Stimulated activated CD4-positive, alpha-beta T cell treated with anti-CD3 and anti-CD28 coated beads, TNF-alpha, amount 100 ng/mL, for 24 hours (primary cell): ENCODE measurements at places on chromosomes 5 and 9.

- no peak for DNase-seq
Observed at GRCh38 chr5:62486672-62487071, 74.1 kb downstream of the IPO11 start.

- no peak for DNase-seq
Observed at GRCh38 chr5:27140831-27141230, 102.4 kb upstream of the CDH9 start.

- no peak for DNase-seq
Observed at GRCh38 chr9:121714075-121714705, 62.8 kb downstream of the DAB2IP start.

DNA sequence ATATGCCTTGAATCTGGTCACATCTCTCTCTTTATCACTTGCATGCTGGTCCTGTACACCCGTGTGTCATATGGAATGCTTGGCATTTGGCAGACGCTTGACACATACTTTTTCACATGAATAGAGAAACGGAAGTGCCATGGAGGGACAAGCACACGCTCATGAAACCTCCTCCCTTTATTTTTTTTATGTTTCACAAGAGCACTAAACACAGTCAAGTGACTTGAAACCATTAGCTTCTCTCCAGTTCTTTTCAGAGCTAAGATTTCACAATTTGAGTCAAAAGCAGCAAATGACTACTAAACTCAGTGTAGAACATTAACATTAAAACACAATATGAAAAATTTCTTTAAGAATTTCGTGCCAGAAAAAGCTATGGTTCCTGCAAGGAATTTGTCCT lies 151.1 kb downstream of the DOCK2 start:
- DNase-seq: no peak

- DNase-seq: no peak
Observed at GRCh38 chr5:102807878-102808502, 52.9 kb downstream of the PAM start.

DNA sequence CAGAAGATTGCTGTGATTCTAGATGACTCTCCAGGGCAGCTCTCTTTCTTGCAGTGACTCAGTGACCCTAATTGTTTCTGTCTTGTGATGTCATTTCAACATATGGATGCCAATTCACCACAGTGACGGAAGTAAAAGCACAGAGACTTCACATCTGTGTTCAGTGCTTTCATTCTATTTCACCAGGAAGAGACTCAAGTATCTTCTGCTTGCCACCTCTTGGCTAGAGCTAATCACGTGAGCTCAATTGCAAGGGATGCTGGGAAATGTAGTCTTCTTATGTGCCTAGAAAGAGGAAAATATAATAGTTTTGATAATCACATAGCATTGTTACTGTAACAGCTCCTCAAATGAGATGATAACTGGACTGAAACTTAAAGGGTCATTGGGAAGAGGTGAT lies 453.3 kb upstream of the KLF4 start:
- DNase-seq: no peak

DNA sequence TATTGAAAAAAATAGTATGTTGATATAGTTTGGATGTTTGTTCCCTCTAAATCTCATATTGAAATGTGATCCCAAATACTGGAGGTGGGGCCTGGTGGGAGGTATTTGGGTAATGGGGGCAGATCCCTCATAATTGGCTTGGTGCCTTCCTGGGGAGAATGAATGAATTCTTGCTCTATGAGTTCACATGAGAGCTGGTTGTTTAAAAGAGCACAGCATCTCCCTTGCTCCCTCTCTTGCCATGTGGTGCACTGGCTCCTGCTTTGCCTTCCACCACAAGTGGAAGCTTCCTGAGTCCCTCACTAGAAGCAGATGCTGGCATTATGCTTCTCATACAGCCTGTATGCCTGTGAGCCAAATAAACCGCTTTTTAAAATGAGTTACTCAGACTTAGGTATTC lies 154.8 kb downstream of the ADAMTS6 start:
- no peak for DNase-seq

GRCh38 chr5:138077064-138077696 lies 6.7 kb upstream of the WNT8A start:
- peak; percentile 50 for DNase-seq

GRCh38 chr5:402615-403359 lies 40.2 kb upstream of the EXOC3 start:
- DNase-seq: no peak

DNA sequence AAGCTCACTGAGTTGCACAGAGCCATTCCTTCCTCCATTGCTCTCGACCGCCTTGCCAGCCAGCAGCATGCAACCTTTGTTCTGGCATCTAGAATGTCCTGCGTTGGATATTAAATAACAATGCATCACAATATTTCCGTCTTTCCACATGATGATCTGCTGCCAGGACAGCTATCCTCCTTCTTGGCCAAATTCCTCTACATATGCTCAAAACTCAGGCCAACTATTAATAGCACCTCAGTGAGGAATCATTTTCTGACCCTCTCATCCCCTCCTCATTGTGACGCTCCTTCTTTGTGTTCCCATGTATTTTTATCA lies 128.6 kb downstream of the MYO10 start:
- no peak for DNase-seq

GRCh38 chr5:22846693-22847092 lies 6.5 kb downstream of the CDH12 start:
- no peak for DNase-seq

DNA sequence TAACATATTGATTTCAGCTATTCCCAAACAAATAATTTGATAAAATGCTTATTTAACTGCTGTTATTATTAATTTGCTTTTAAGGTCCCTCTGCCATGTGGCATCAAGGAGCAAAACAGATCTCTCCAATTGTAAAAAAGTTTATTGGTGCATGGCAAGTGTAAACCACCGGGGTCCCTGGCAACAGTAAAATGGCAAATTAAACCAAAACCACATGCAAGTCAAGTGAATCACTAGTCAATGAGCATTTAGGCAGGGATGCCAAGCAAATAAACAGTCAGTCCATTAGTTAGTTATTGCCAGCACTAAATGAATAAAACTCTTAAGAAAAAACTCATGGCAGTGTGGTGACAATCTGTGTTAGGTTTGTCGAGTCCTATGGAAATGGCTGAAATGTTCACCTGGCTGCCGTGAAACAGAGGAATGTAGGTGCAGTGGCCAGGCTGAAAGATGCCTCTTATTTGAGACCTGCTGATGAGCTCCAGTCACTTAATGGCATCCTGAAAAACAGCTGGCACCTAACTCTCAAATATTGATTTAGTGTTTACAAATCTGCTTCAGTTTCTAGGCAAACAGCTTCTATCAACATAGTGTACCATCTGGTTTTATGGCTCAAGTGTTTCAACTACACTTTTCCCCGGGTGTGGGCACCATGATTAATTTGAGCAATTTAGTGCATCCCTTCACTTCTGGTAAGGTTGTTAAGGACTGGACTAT lies 296.5 kb upstream of the ITGA1 start:
- DNase-seq: no peak

DNA sequence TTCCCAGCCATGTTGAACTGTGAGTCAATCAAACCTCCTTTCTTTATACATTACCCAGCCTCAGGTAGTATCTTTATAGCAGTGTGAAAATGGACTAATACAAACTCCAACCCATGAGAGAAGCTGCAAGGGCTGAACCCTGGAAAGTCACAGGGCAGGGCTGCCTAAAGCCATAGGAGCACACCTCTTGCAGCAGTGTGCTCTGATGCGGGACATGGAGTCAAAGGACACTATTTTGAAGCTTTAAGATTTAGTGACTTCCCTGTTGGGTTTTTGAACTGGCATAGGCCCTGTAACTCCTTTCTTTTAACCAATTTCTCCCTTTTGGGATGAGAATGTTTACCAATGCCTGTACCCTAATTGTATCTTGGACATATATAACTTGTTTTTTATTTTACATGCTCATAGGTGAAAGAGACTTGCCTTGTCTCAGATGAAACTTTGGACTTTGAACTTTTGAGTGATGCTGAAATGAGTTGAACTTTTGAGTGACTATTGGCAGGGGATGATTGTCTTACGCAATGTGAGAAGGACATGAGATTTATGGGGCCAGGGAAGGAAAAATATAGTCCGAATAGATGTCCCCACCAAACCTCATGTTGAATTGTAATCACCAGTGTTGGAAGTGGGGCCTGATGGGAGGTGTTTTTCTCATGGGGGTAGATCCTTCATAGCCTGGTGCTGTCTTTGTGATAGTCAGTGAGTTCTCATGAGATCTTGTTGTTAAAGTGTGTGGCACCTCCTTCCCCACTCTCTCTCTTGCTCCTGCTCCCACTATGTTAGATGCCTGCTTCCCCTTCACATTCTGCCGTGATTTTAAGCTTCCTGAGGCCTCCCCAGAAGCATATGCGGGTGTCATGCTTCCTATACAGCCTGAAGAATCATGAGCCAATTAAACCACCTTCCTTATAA lies 159.5 kb upstream of the SPEF2 start:
- no peak for DNase-seq

DNA sequence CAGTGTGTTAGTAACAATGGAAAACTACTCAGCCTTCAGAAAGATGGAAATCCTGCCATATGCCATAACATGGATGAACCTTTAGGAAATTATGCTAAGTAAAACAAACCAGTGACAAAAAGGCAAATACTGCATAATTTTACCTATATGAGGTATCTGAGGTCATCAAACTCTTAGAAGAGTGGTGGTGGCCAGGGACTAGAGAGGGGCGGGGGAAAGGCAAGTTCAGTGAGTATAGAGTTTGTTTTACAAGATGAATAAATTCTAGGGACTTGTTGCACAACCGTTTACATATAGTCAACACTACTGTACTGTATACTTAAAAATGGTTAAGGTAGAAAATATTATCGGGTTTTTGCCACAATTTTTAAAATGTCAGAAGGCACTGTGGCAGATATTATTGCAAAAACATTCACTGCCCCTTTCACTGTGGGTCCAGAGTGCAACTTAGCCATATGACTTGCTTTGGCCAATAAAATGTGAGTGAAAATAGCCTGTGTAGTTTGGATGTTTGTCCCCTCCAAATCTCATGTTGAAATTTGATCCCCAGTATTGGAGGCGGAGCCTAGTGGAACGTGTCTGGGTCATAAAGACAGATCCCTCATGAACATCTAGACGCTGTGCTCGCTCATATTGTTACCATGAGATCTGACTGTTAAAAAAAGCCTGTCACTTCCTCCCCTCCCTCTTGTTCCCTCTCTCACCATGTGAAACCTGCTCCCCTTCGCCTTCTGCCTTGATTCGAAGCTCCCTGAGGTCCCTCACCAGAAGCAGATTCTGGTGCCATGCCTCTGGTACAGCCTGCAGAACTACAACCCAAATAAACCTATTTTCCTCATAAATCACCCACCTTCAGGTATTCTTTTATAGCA lies 9.5 kb downstream of the ZNF367 start:
- DNase-seq: no peak

- DNase-seq: no peak
Observed at GRCh38 chr9:27634879-27635278, 61.6 kb upstream of the C9orf72 start.

DNA sequence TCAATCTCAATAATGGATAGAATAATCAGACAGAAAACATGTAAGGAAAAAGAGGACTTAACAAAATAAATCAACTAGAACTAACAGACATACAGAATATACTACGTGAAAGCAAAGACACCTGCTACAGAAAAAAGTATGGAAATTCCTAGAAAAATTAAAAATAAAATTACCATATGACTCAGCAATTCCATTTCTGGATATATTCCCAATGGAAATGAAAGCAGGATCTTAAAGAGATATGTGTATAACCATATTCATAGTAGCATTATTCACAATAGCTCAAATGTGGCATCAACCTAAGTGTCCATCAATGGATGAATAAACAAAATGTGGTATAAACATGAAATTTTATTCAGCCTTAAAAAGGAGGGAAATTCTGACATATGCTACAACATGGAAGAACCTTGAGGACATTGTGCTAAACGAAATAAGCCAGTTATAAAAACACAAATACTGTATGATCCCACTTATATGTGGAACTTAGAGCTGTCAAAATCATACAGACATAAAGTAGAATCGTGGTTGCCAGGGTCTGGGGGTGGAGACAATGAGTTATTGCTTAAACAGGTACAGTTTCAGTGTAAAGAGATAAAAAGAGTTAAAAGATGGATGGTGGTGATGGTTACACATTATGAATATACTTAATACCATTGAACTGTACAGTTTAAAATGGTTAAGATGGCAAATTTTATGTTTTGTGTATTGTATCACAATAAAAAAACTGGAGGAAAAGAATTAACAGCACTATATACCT lies 6.9 kb downstream of the PLAA start:
- no peak for DNase-seq

DNA sequence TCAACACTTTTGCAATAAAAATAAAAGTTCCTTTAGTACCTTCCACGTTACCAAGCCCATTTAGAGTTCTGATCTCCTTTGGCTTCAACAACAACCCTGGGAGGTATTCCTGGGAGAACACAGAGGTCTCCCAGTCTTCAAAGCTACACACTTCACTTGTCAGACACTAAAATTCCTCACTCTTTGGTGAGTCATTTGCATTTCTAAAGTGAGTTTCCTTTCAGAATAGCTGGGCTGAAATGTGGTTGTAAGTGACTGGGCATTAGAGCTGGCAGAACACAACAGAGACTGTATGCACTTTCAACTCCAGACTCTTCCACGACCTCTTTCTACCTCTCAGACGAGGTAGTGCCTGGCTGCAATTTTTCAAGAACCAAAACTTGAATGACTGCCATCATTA lies 11.5 kb upstream of the F2RL1 start:
- no peak for DNase-seq

DNA sequence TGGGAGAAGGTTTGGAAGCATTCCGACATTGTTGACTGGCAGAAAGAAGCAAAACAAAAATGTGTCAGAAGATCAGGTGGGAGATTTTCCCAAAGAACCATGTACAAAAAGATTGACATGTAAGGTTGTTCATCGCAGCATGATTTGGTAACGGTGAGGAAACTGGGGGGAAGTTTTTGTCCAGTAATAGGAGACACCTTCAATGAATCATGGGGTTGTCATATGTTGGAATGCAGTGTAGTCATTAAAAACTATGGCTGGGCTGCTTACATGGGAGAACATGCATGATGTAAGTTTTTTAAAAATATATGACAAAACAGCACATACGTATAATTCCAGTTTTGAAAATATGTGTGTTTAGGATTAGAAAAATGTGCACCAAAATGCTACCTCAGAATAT lies 50.5 kb downstream of the HSD17B3 start:
- DNase-seq: no peak
